ENCODE measurements at places on chromosomes 7 and 10.

DNA sequence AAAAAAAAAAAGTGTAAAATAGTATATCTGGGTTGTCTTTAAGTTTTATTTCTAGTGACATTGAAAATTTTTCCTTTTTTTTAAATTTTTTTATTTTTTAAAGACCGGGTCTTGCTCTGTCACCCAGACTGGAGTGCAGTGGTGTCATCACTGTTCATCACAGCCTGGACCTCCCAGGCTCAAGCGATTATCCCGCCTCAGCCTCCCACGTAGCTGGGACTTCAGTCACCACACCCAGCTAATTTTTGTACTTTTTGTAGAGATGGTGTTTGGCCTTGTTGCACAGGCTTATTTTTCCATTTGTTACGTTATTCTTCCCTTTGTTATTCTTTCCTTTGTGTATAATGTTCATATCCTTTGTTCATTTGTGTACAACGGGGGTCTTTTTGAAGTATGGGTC, 30.1 kb downstream of the TSPAN14 start:
- DNase-seq: no peak

GRCh38 chr7:105623378-105623777, 42.1 kb upstream of the EFCAB10 start:
- no peak for DNase-seq

DNA sequence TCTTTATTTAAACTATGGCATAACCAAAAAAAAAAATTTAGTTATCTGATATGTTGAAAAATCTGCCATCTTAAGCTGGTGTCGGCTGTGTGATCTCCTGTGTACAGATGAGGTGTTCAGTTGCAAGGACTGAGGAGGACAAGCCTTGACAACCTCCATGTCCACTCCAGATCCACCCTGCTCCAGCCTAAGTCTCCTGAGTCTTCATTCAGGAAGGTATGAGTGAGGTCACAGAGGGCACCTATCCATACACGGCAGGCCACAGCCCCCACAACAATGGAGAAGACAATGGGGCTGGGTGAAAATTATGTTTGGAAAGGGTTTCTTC, 16.1 kb downstream of the TARP start:
- DNase-seq: no peak

DNA sequence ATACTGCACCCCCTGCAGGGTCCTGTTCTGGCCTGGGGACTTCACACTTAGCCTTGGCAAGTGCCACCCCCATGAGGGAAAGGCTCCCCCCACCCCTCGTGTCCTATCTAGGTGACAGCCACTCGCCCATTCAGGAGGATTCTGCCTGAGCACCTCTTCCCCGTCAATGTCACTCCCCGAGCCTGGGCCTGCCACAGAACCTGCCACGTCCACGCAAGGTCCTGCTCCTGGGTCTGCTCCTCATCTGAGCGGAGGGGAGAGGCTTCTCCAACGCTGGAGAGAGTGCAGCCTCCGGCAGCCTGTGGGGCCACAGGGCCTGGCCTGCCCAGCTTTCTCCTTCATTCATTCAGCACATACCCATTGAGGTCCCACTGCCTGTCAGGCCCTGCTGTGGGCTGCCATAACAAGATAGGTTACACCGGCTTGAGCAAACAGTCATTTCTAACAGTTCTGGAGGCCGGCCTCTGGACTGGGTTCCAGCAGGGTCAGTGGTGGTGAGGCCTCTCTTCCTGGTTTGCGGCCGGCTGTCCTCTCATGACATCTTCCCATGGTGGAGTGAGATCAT, 92.0 kb upstream of the RET start:
- DNase-seq: no peak

GRCh38 chr7:96530786-96531185, 178.9 kb downstream of the SEM1 start:
- no peak for DNase-seq

- DNase-seq: no peak
Measured at GRCh38 chr10:12839941-12840611, 161.4 kb downstream of the CCDC3 start.

DNA sequence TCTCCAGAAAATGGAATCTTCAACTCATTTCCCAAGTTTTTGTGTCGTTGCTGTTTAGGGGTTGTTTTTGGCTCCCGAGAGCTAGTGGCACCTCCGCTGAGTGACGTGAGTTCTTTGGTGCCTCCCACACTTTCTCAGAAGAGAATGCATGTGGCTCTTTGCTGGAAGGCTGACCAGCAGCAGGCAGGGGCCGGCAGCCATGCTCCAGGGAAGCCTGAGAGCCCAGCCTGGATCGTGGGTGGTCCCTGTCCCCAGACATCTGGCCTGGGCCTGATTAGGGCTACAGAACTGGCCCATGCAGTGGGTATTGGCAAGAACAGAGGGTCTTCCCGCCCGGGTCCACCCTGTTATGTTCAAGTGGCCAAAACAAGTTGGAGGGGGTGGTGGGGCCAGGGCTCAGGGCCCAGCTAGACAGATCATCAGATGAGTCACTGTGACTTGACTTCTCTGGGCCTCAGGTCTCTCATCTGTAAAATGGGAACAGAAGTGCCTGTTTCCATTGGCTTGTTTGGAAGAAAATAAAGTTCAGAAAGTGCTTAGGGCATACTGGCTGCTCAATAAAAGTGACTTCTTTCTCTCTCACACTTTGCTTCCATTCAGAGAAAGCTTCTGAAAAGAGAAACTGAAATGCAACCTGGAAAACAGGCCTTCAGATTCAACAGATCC, 83.1 kb downstream of the STRA8 start:
- DNase-seq: no peak

All from Caki2 (cell line).